ENCODE measurements at places on chromosomes 3 and 15.

DNA sequence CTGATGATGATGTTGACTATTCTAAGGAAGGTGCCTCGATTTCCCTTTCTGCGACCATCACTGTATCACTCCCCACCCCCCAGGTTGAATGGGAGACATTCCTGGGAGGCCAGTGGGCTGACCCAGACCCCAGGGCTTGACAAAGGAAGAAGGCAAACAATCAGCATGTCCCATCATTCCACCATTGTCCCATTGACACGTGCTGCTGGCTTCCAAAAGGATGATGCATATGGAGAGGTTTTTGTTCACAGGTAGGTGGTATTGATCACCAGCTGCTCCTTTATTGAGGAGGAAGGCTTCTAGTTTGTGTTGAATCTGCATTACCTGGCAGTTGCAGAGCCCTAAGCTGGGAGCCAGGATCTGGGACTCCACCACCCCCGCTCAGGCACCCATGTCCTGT, 30.4 kb downstream of the RASGRF1 start:
- no peak for DNase-seq

GRCh38 chr15:65209701-65210643, 1.3 kb downstream of the CILP start:
- DNase-seq, result no peak

DNA sequence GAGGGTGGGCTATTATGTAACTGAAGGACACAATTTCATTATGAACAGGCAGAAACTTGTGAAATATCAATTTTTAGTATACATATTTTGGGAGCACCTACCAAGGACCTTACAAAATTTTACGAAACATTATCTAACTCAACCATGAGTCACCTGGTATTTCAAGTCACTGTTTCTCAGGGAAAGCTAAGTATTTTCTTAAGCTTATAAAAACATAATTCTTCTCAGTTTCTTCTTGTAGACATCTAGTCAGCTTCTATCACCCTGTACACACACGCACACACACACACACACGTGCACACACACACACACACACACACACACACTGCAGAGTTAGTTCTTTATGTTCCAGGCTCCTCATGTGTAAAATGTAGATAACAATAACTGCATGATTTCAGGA, 658.3 kb downstream of the TUSC7 start:
- no peak for DNase-seq

- DNase-seq, result no peak
Observed at GRCh38 chr15:89184357-89184756, 37.0 kb downstream of the RLBP1 start.

GRCh38 chr3:18747383-18747782, 322.2 kb upstream of the SATB1 start:
- DNase-seq, result no peak

DNA sequence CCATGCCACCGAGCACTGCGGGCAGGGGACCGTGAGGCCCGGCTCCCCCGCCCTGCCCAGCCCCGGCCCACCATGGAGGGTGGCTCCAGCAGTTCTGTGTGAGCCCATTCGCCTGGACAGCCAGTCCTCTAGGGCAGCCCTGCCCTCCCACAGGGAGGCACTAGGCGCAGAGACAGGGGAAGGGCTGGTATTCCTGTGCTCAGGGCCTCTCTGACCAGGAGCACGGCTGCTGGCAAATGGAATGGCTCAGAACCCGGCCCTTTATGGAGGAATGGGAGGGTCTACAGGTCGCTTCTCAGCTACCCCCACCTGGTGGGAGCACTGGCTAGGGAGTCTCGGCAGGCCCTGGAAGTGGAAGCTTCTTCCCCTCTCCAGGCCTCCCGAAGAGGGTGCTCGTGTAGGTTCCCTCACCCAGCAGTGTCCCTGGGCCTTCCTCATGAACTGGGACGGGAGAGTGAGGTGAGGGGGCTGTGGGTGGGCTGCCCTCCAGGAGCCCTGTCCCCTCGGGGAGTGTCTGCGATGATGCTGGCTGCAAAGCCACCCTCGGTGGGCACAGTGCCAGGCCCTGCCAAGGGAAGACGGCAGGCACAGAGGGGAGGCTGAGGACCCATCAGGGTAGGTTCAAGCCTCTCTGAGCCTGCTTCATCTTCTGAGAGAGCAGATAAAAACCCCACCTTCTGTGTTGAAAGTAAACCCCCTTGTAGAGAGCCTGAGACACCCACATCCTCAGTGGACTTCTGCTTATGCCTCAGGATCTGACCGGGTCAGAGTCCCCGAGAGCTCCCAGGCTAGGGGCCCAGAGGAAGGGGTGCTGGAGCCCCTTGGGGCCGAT, 1.5 kb downstream of the MELTF start:
- DNase-seq, result no peak

- DNase-seq, result no peak
Observed at GRCh38 chr3:153818338-153818737, 302.9 kb upstream of the ARHGEF26 start.

- no peak for DNase-seq
Observed at GRCh38 chr3:193800138-193801043, 207.4 kb downstream of the OPA1 start.

DNA sequence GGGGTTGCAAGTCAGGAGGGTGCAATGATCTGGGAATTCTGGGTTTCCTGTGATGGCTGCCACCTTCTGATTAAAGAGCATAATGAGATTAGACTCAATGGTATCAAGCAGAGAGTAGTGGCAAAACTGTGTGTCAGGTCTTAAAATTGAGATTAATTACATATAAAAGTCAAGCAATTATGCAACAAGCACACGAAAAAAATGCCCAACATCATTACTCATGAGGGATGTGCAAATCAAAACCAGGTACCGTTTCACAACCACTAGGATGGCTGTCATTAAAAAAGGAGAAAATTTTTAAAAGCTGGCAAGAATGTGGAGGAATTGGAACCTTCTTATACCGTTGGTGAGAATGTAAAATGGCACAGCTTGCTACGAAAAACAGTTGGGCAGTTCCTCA, 205.0 kb downstream of the OSBPL10 start:
- DNase-seq, result no peak

GRCh38 chr3:142434503-142434902, 13.3 kb downstream of the XRN1 start:
- DNase-seq, result no peak

DNA sequence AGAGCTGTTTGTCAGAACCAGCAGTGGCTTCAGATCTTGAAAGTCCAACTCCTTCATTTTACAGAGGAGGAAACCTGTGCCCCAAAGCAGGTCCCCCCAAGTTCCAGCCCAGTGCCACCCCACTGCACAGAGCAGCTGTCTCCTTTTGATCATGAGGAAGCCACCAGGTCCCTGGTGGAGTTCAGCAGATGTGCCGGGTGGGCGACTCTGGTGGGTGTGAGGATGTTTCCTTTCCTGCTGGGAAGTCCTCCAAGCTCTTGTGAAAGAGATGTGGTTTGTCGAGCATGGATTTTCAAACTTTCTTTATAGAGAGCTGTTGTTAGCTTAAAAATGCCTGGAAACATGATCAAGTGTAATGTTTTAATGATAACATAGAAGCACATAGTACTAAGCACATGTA, 52.0 kb downstream of the SMAD3 start:
- DNase-seq, result no peak

DNA sequence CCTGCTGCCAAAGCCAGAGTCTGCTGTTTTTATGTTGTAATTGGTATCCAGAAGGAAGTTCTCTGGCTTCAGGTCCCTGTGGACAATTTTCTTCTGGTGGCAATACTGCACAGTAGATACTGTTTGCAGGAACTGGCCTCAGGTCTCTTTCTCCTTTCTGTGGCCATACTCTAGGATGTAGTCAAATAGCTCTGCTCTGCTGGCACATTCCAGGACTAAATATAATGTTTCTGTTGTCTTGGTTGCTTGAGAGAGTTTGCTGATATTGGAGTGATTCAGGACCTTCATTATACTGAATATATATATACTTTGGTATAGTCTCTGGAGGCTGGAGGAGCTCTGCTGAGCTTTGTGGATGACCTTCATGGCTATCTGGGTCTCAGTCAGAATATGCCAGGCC, 23.1 kb downstream of the RAB7A start:
- no peak for DNase-seq

DNA sequence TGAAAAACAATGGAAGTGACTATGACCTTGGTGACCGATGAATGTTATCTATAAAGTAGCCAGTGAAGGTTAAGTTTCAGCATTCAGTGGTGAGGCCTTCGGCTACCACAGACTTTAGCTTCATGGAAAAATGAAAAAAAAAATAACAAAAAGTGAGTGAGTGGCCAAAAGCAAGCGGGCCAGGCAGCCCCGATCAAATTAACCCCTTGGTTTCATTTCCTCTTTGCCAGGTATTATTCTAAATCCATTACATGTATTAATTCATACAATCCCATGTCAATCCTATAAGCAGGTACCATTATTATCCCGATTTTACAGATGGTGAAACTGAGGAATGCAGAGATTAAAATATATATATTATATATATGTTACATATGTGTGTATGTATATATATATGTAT, 21.0 kb upstream of the CHCHD6 start:
- no peak for DNase-seq

DNA sequence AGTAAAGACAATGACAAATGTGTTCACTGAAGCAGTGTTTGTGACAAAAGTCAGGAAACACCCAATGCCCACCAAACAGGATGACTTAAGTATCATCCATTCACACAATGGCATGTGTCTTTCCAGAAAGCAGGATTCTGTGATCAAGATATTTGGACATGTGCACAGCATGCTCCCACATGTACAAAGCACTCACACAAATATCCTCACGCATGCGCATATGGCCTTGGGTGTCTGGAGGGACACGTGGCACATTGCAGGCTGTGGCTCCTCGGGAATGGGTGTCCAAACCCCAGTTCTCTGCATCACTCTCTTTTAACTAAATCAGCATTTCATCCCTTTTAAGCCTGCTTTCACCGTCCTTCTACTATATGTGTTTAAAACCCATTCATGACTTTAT, 130.5 kb downstream of the KLF13 start:
- no peak for DNase-seq

- DNase-seq, result no peak
Observed at GRCh38 chr3:184560531-184560930, 1.1 kb upstream of the EPHB3 start.

- no peak for DNase-seq
Observed at GRCh38 chr3:87333393-87333892, 57.1 kb upstream of the POU1F1 start.

Data from stimulated activated CD8-positive, alpha-beta memory T cell treated with anti-CD3 and anti-CD28 coated beads, Interleukin-2, amount 100 ng/mL, for 1 hour (primary cell).